ENCODE measurements at places on chromosomes 7 and 10.

DNA sequence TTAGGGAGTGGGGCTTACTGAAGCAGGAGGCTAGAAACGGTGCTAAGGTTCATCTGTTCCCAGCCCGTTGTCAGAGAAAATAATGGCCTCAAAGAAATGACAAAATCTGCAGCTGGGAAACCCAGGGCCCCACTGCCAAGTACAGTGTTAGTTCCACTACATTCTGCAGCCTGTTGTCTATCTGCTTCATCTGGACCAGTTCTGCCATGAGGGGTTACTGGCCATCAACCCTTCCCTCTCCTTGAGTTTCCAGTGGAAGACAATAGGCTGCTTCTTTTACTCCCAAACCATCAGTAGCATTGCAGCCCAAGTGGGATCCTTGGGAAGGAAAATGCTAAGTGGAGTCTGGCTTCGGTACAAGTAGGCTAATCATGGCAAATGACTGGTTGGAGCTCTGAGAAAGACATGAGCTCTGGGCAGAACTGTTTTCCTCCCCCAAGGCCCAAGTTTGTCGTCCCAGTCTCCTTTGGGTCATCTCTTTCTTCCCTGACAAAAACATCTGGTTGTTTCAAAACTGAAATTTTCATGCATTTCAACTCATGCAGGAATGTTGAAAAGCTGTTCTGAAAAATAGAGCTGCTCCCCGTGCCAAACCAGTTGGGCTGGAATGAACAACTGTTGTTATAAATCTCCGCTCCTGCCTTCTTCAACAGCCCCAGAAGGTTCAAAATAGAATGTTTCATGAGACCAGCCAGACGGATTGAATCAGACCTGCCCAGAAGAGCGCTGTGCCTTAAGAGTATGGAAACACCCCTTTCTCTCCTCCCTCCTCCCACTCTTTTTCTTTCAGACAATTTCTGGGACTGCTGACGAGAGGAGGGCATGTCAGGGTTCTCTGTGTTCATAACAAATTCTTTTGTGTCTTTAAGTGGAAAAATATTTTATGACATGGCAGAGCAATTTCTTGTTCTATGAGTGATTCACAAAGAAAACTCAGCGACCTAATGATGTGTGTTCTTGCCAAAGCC lies 116.6 kb downstream of the RAB18 start:
- DNase-seq = no peak

- DNase-seq = no peak
Observed at GRCh38 chr10:91924212-91925021, 847 bp downstream of the BTAF1 start.

GRCh38 chr7:94602181-94602580 lies 53.8 kb downstream of the SGCE start:
- no peak for DNase-seq

GRCh38 chr10:47024399-47025252 lies 113.4 kb downstream of the PTPN20 start:
- DNase-seq = peak; percentile 42

GRCh38 chr7:108232076-108232475 lies 101.9 kb upstream of the LAMB4 start:
- no peak for DNase-seq

Measured in large intestine (tissue), 12 donors.